ENCODE measurements at places on chromosomes 11 and 22.
A peak's percentile ranks its signal among the peaks of the same experiment; 100 is the strongest.

- DNase-seq: no peak
These were observed 20.9 kb upstream of the DRD2 start for GRCh38 chr11:113496026-113496651.

DNA sequence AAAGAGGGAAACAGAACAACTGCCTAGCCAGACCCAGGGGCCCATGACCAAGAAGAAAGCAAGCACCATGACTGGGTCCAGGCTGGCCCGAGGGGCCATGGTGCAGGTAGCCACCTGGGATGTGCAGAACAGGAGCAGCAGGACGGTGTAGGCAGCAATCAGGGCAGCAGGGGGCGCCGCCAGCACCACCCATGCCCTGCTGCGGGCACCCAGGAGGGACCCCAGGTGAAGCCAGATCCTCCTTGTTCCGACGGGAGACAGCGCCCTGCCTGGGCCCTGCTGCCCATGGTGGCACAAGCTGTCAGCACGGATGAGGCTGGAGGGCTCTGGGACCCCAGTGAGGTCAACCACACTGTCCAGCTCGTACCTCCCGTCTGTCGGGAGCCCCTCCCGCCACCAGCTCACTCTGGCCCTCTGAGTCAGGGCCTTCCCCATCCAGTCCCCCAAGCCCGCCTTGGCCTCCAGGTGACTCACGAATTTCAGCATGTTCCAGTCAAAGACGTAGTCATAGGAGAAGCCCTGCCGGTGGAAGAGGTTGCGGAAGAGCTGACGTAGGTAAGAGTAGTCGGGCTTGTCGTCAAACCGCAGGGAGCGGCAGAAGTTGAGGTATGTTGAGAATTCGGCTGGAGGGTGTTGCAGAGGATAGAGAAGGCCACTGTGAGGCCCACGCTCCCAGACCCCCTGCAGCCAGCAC lies 18.8 kb downstream of the CSNK1E start:
- no peak for DNase-seq

- no peak for DNase-seq
These were observed 19.6 kb downstream of the ENTHD1 start for GRCh38 chr22:39873965-39874364.

GRCh38 chr11:15557457-15558230 lies 442.9 kb downstream of the INSC start:
- DNase-seq: no peak

DNA sequence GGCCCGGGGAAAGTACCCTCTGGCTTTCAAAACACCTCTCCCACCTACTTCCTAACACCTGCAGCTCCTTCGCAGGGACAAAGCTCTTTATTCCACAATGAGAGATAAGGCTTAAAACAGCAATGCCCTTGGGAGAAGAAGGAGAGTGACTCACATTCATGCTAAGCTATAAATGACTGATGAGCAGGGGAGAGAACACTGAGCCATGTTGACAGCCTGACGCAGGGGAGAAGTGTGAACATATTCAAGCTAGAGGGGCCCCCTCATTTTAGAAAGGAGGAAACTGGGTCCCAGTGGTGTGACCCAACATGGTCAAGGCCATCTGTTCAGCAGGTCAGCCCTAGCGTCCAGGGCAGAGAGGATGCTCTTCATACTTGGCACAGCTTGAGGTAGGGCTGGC lies 171.8 kb downstream of the DSCAML1 start:
- DNase-seq: no peak

- no peak for DNase-seq
These were observed 60.4 kb upstream of the CD5 start for GRCh38 chr11:61041755-61042518.

DNA sequence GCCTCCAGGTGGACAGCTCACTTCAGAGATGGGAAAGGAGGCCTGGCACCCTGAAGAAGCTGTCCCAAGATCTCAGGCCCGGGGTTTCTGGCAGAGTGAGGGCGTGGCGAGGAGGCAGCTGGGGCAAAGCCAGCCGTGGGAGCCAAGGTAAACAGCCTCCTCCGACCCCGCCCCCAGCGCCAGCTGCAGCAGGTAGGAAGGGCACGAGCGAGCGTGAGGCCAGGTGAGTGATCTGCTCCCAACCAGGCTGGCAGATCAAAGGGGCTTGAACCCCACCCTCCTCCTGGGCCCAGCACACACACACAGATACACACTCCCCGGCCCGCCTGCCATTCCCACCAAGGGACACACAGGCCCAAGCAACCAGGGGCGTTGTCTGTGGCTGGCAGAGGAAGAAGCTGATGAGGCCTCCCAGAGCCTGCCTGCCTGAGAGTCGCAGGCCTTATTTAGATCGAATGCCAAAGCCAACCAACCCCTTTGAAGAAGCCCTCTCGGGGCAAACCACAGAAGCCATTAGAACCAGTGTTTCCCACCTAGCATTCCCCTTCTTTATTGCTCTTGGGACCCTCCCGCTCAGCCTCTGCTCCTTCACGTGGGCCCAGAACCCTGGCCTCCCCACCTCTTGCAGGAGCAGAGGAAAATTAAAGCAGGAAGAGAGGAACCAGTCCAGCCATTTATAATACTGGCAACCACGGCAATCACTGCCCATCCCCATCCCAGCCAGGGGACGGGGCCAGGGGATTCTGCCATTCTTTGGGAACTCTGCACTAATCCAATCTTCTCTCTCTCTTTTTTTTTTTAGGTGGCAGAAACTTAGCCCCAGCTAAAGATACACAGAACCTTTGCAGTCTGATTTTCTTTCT lies 5.0 kb downstream of the PDGFB start:
- DNase-seq: peak; percentile 92

DNA sequence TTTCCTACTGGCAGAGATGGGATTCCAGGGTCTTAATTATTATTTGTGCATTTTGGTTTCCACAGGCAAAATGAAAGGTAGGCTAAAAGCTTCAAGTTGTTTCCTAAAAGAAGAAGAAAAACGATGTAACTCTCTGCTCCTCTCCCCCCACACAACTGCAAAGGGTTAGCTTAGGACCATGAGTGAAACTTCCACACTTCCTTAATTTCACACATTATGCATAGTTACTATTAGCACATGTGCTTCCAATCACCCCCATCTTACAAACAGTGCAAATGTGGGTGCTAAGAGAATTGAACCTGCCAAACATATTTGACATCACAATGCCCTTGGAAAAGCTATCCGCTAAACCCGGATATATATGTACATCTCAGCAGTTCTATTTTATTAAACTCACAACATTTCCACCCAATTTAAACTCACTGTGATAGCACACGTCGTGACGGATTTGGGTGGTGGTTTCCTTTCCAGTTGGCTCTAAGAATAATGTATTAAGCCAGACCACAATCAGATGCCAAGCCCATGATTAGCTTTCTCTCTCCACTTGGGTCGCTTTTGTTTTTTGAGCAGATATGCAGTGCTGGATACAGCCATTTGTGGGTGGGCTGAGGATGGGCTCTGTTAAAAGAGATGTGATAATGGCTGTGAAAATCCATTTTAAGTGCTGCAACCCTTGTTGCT lies 245.0 kb upstream of the POU2AF2 start:
- DNase-seq: no peak

DNA sequence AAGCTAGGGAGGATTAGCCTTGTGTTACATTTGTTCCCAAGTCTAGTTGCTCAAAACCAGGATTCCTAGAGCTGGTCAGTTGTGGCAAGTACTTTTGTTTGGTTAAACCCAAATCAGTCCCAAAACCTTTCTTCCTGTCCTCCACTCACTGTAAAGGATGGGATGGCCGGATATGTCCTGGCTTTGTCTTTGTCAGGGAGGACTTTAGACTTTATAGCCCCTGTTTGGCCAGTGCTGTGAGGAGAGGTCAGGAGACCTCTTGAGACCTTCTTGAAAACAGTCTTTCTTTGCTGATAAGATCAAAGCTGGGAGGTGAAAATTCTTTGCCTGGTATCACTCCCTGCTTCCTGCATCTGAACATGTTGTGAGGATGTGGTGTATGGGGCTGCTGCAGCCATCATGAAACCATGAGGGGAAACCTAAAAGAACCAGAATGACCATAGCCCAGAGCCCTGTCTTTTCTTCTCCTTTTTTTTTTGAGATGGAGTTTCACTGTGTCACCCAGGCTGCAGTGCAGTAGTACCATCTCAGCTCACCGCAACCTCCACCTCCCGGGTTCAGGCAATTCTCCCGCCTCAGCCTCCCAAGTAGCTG lies 43.6 kb upstream of the FTH1 start:
- DNase-seq: no peak

DNA sequence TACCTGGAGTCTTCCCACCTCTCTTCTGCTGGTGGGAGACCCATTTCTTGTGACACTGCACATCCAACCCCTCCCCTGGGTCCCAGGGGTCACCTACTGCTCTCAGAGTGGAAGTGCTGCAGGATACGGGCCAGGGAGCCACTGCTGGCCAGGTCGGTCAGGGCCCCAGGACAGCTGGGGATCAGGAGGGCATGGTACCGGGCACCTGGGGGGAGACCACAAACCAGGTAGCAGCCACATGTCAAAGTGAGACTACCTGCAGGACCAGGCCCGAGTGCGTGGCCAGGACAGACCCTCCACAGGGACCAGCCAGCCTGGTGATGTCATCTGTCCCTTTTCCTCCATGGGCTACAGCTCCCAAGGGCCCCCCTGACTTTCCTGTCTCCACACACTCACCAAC lies 3.9 kb downstream of the GATD1 start:
- no peak for DNase-seq

- no peak for DNase-seq
These were observed 1.3 kb downstream of the USP28 start for GRCh38 chr11:113874096-113874495.

DNA sequence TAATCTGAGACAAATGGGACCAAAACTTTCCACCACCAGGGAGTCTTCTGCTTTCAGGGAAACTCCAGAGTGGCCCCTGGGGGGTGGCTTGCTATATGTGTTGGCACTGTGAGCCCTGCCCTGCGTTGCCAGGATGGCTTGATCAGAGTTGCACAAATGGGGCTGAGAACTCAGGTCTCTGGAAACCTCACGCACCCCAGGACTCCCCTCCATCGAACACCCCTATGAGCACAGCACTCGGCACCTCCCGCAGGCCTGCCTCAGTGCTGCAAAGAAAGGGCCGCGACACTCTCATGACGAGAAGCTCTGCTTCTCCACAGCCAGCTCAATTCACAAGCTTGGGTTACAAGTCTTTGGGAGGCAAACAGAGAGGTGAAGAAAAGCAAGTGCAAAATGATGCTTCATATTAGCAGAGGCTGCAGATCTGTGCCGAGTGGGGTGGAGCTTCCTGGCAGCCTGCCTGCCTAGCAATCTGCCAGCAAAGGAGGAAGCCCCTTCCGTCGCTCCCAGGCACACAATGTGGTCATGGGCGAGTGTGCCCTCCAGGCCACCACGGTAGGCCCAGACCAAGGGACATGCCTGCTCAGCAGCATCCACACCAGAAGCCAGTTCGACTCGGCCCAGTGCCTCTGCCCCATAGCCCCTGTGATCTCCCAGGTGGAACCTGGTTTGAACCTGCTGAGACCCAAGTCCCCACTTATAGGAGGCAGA lies 55.7 kb downstream of the MYH9 start:
- DNase-seq: peak; percentile 39

DNA sequence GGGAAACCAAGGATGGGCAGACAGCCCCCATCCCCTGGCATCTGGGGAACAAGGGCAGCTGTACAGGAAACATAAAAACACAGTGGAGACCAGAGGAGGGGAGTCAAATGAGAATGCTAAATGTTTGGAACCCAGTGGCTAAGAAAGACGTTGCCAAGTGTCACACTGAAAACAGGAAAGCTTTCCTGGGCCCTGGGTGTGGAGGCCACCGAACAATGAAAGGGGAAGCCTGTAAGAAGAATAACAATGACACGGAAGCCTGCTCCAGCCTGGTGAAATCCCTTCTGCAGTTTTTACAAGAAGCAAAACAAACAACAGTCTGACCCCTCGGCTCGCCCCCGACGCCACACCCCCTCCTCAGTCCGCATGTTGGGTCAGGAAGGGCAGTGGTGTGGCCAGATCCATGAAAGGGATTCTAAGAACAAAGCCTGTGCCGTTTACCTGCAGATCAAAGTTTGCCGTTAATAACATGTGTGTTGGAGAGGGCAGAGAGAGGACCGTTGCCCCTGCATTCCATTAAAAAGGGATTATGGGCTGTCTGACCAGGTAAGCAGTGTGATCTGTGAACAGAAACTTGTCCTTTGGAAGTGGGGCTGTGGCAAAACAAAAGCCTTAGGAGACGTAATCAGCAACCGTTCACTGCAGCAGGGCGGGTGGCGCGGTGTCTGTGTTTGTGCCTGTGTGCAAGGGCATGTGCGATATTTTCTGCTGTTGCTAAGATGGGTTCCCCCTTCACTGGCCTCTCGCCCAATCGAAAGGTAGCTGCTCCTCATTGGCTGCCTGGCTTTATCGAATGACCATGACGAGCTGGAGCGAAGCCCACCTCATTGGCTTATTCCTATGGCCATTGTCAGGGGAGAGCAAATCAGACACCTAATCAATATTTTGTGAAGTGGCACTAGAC lies 113.7 kb upstream of the BLID start:
- DNase-seq: no peak

GRCh38 chr11:46984987-46985386 lies 48.4 kb downstream of the CSTPP1 start:
- DNase-seq: no peak

DNA sequence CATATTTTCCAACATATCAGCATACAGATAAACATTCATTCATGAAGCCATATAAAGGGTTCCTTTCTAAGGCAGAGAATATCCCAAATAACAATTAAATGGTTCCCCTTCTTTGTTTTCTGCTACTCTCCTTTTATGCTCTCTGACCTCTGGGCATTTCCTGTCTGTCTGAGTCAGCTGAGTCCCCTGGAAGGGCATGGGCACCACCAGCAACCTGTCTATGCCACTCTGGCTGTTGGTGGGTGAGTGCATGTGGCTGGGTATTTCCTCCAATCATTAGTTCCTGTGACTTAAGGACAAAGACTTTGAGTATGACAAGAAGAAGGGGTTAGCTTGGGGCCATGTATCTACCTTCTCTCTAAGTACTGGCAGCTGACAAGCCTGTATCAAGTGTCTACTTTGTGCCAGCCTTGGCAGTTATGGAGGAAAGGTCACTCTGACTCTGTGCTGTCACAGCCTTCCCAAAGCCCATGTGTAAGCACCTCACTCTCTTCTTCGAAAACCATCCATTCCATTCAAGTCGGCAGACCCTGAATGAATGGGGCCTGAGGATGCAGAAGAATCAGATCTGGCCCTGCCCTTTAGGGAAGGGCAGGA lies 86.3 kb upstream of the PHOX2A start:
- no peak for DNase-seq

DNA sequence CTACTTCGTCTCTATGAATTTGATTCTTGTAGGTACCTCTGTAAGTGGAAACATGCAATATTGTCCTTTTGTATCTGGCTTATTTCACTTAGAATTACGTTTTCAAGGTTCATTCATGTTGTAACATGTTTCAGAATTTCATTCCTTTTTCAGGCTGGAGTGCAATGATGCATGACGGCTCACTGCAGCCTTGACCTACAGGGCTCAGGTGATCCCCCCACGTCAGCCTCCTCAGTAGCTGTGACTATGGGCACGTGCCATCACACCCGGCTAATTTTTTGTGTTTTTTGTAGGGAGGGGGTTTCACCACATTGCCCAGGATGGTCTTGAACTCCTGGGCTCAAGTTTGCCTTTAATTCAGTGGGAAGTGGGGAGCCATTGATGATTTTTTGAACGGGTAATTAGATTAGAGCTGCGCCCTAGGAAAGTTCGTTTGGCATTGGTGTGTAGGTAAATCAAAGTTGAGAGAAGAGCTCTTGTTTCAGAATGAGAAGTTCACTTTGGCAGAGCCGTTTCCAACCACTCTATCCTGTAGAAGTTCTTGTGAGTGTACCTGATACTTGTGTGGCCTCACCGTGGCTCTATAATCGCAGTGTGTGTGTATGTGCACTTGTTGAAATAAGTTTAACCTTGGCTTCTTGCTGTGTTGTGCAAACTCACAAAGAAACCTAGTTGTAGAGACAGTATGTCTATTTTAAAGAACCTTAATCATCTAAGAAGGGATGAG lies 115.9 kb downstream of the NAV2 start:
- DNase-seq: no peak

GRCh38 chr11:84524422-84525051 lies 1102.6 kb downstream of the DLG2 start:
- no peak for DNase-seq
